ENCODE measurements at places on chromosomes 3 and 15.

DNA sequence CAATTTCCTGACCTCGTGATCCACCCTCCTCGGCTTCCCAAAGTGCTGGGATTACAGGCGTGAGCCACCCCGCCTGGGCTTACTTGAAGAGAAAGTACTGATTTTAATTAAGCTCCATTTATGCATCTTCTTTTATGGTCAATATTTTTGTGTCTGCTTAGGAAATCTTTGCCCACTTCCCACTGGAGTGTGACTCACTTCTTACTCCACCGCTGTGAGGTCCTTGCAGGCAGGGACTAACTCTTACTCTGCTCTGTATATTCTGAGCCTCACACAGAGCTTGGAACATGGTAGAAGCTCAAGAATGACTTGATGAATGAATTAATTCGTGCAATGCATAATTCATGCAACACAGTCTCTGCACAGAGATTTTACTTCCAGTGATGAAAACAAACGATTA lies 2.9 kb upstream of the TM4SF19 start:
- no peak for DNase-seq

DNA sequence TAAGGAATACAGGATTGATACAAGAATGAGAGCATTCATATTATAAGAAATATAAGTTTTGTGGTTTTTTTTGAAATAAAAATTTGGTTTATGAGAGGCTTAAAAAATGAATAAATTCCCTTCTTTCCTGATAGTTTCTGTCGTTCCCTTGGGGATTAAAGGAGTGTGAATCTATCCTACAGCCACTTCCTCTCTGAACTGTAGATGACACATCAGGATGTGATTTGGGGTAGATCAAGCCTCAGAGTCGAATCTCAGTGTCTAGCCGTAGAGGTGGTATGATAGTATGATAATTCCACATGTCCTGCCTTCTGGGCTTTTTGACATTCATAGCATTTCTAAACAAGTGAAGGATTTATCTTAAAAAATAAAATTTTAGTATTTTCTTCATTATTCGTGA lies 343.1 kb downstream of the LPP start:
- DNase-seq, result no peak

GRCh38 chr3:31908391-31909097 lies 72.5 kb downstream of the OSBPL10 start:
- DNase-seq, result no peak

DNA sequence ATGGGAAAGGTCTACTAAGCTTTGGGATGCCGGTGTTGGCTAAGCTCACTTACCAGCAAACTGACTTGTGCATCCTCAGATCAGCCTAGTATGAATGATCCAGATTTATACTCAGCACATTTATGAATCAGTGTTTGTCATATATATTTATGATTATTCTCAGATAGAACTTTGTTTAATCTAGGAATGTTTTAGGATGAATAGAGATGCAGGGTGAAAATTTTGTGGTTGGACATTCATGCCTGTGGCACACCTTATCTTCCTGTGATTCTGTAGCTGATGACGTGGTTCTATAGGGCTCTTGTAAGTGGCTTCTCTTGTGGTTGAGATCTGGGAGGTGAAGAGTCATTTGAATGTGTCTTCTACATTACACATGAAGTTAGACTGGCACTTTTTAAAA lies 11.4 kb downstream of the CDIN1 start:
- no peak for DNase-seq

- DNase-seq, result peak; percentile 39
These were observed 3.7 kb upstream of the CPA3 start for GRCh38 chr3:148861277-148861869.

DNA sequence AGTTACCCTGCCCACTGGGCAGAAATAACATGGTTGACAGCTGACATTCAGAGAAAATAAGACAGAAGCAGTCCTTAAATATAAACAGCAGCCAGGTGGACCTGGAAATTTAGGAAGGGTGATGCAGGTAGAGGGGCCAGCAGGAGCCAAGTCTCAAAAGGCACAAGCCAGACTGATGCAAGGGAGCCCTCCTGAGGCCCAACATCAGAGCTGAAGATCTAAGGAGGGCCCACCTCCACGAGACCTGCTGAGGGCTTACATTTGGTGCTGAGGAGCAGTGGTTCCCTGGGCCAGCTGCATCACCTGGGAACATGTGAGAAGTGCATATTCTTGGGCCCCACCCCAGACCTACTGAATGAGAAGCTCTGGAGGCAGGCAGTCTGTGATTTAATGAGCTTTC lies 105.5 kb upstream of the TRIM42 start:
- no peak for DNase-seq

DNA sequence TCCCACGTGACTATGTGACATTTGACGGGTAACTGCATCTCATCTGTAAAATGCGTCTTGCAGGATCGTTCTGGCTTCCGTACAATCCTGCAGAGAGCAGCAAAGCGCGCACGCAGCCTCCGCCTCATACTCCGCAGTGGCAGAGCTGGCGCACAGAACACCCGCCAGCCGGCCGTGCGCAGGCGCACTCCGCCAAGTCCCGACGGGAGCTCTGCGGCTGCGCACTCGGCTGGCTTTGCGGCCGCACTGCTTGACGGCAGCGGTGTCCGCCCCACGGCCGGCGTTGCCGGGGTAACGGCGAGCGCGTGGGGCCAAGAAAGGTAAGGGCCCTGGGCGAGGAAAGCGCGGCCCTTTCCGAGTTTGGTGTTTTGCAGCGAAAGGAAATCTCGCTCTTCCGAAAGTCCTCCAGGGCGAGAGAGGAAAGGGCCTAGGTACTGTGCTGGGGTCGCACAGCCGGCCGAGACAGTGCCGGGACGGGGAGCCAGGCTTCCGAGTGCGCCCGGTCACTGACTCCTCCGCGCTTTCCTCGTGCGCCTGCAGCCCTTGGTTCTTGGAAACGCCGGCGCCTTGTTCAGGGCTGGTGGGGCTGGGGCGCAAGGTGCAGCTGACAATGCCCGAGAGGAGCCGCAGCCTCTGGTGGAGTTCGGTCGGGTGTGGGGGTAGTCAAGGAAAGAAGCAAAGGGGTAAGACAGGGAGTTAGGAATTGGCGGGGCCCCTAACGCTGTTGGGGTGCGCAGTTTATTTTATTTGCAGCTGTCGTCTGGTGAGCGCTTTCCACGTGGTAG lies at the start of gene TSEN2:
TSEN2 (plus strand) TSS at position 283 of the 785 bp plus-strand sequence. CDS start 5,321 bp downstream, outside the sequence.
- DNase-seq, result peak; percentile 97

DNA sequence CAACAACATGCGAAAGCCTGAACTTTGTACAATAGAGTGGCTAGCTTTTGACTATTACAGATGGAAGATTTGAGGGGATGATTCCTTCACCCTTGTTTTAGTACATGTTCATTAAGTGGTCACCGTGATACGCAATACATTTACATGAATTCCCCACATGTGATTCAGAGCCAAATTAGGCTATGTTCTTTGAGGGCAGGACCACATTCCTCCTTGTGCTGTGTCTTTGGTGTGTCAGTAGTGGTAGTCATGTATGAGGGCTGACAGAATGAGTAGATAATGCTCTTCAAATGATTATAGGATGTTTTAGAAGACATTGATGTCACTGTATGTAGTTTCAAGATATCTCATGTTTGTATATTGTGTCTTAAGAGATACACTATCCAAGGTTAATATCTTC lies 12.1 kb downstream of the PTPRG start:
- no peak for DNase-seq

DNA sequence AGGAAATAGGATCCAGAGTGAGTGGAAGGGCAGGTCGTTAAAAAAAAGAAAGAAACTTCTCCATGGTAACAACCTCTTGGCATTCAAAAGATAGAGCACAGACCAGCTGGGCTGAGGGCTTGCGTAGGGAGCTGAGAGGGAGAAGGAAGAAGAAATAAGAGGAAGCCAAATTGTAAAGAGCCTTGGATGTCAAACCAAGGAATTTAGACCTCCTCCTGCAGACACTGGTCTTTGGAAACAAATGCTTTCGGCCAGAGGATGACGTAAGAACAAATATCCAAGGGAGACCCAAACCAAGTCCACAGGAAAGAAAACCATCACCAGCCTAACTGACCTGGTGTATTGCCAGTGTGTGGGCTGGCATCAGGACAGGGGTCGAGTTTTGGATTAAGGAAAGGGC lies 155.2 kb downstream of the UACA start:
- DNase-seq, result no peak

DNA sequence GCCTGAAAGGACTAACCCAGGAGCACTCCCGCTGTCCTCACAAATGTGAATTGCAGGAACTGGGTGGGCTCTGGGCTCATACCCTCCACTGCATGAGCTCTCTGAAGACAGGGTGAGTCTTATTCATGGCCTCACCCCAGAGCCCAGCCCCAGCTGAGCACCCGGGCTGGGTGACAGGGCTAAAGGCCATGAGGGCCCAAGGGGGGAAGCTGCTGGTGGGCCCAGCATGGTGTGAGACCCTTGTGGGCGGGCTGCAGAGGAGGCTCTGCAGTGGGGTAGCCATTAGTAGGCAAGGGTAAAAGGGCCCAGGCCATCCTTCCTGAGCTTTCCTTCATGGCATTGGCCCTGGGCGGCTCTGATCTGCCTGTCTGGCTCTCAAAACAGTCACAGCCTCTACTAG lies 30.3 kb downstream of the SRPRB start:
- DNase-seq, result no peak

DNA sequence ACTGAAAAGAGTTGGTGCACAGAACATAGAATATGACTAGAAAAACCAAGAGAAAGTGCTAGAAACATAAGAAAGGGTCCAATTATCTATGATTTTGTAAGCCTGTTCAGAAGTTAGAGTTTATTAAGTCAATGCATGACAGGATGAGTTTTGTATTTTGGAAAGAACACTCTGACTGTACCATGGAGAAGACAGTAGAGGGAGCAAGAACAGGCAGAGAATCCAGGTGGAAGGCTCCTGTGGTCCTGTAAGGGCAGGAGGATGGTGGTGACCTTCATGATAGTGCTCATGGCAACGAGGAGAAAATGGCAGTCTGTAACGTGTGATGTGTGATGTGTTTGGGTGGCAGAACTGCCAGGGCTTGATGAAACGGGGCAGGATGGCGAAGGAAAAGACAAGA lies 249.1 kb downstream of the CTNNB1 start:
- DNase-seq, result no peak

DNA sequence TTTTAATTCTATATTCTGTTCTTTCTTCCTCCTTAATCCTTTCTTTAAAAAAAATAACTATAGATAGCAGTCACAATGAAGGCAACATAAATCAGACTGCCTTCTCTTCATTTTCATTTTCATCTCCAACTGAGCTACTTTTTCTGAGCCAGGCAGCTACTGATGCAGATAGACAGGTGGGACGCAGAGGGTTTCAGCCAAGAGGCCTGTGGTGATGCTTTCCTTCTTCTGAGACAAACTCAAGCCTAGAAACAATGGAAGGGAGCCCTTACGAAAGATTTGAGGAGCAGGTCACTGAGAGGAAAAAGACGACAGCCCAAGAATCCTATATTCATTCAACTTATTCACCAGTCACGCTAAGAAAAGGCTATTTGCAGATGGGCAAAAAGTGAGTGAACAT lies 220.0 kb upstream of the MLF1 start:
- DNase-seq, result no peak

GRCh38 chr15:57235186-57235585 lies 141.1 kb upstream of the CGNL1 start:
- DNase-seq, result no peak

DNA sequence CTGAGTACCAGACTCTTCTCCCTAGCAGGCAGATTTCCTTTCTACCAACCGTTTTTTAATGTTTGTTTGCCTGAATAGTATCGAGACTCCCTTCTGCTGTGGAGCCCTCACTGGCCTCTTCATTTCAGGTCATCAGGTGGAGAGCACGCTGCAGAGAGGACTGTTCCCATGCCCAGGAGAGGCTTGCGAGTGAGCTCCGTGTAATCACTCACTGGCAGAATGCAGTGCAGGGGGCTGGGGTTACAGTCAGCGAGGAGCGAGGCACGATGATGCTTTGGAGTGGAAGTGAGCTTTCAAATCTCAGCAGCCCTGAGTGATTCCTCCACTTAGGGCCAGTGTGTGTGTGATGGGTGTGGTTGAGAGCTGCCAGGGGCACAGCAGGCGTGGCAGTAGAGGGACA lies 385.2 kb downstream of the SHQ1 start:
- no peak for DNase-seq

- no peak for DNase-seq
These were observed 179.9 kb downstream of the ZIC1 start for GRCh38 chr3:147589016-147589415.

- no peak for DNase-seq
These were observed 339.1 kb upstream of the POU1F1 start for GRCh38 chr3:87615506-87615905.

DNA sequence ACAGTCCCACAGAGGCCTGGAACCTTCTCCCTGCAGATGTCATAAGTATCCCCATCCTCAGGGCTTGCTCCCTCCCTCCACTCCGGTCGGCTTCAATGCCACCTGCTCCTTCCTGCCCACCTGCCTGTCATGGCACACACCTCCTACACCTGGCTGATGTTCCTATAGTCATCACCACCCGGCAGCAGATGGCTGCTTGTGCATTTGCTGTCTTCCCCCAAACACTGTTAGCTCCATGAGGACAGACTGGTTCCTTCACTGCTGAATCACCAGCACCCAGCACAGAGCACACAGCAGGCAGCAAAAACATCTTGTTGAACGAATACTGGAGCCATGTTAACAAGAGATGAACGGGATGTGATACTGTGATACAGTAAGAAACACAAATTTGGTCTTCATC lies 14.8 kb downstream of the TARS3 start:
- no peak for DNase-seq

DNA sequence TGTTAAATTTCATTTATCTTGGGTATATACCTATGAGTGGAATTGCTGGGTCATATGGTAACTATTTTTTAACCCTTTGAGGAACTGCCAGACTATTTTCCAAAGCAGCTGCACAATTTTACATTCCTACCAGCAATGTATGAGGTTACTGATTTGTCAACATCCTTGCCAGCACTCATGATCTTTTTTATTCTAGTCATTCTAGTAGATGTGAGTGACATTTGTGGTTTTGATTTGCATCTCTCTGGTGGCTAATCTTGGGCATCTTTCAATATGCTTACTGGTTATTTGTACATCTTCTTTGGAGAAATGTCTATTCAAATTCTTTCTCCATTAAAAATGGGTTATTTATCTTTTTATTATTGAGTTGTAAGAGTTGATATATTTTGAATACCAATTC lies 21.3 kb upstream of the LRRC58 start:
- DNase-seq, result no peak

GRCh38 chr15:66459818-66460615 lies 37.5 kb downstream of the SNAPC5 start:
- no peak for DNase-seq

GRCh38 chr3:35785234-35785888 lies 146.0 kb downstream of the ARPP21 start:
- peak; percentile 2 for DNase-seq

- no peak for DNase-seq
These were observed 65.7 kb downstream of the RASA2 start for GRCh38 chr3:141552440-141552991.

GRCh38 chr3:161043336-161044035 lies 61.7 kb downstream of the B3GALNT1 start:
- DNase-seq, result peak; percentile 22

GRCh38 chr15:70284438-70285214 lies 186.9 kb upstream of the TLE3 start:
- DNase-seq, result no peak

Data from GM20000 (cell line).